ENCODE measurements at places on chromosomes 3 and 15.
A peak's percentile ranks its signal among the peaks of the same experiment; 100 is the strongest.

- no peak for DNase-seq
Measured at GRCh38 chr15:34718681-34719665, 35.8 kb downstream of the GJD2 start.

DNA sequence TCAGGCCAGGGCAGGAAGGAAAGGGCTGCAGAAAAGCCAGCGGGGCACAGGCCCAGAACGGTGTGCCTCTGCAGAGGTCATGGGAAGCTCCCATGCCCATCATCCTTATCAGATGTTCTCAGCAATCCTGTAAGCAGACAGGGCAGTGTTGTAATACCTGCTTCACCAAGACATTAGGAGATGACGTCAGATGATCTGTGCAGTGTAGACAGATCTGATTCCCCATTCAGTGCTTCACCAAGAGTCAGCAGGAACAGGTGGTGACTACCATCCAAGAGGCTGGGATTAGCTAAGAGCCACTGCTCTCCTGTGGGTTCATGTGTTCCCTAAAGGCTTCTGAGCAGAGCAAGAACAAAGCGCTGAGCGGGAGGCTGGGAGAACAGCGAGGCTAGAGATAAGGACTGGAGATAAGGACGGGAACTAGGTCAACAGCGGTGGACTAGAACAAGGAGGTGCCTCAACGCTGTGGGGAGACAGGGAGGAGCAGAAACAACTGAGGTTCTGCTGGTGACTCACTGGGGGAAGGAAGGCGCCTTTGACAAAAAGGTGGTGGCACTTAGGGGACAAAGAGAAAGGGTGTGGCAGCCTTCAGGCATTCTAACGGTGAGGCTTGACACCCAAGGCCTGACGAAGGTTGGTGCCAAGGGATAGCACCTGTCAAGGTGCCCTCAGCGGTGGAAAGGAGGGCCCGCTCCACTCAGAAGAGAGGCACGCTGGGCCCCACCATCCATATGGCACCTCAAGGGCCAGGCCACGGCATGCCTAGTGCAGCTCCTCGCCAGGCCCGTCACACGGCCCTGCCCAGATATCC is 28.4 kb downstream of the CCDC12 start:
- DNase-seq: peak; percentile 84

DNA sequence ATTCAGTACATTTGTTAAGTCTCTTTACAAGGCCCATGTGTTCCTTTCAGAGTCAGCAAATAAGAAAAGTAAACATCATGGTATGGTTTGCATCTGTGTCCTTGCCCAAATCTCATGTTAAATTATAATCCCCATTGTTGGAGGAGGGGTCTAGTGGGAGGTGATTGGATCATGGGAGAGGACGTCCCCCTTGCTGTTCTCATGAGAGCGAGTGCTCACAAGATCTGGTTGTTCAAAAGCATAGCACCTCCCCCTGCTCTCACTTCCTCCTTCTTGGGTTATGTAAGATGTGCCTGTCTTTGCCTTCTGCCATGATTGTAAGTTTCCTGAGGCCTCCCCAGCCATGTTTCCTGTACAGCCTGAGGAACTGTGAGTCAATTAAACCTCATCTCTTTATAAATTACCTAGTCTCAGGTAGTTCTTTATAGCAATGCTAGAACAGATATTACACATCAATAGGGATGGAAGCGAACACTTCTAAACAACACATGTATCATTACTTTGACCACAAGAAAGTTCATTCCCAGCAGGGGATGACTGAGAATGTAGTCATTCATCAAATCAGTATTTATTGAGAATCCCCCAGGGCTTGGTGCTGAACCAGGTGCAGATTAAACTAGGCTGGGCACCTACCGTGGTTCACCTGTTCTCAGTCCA is 4.1 kb downstream of the EFCAB12 start:
- no peak for DNase-seq

GRCh38 chr3:182246870-182247269 is 535.1 kb downstream of the SOX2 start:
- DNase-seq: no peak

- DNase-seq: no peak
Measured at GRCh38 chr3:66401157-66401550, 99.7 kb downstream of the LRIG1 start.

- DNase-seq: no peak
Measured at GRCh38 chr15:72786676-72787345, 3.3 kb upstream of the ADPGK start.

DNA sequence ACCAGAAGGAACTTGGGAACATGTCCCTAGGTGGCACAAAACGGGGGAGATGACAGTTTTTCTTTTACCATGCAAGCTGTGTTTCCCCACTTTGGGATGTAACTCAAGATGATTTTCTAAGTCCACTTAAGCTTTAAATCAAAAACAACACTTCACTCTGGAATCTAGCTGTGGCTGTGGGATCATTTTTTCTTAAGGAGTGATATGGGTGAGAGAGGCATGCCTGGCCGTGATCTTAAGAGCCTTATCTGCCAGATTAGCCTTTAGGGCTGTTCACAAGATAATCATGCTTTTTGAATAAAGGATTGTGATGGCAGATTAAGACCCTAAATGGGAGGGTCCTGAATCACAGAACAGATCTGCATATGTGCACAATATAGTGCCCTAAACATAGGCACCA is 384.8 kb upstream of the SEMA6D start:
- no peak for DNase-seq

DNA sequence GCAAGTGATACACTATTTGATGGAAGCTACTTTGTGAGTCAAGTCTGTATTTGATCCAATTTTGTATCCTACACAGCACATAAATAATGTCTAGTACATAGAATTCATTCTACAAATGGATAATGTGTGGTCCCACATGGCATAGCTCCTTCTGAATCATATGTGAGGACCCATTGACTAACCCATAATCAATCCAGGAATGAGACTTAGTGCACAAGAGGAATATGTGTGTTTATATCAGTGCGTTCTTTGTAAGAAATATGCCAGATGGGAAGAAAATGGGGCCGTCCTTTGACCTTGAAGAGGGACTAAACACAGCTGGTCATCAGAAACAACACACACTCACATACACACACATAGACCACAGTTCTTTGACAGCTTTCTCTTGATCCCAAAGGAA is 282.7 kb upstream of the SEMA6D start:
- DNase-seq: no peak

GRCh38 chr3:46705022-46705530 is 3.9 kb downstream of the TMIE start:
- peak; percentile 76 for DNase-seq

- DNase-seq: no peak
Measured at GRCh38 chr15:67411486-67411885, 109.4 kb upstream of the C15orf61 start.

GRCh38 chr3:148943506-148944205 is 47.7 kb upstream of the GYG1 start:
- peak; percentile 60 for DNase-seq

- DNase-seq: no peak
Measured at GRCh38 chr3:73762855-73763254, 138.1 kb upstream of the PDZRN3 start.

DNA sequence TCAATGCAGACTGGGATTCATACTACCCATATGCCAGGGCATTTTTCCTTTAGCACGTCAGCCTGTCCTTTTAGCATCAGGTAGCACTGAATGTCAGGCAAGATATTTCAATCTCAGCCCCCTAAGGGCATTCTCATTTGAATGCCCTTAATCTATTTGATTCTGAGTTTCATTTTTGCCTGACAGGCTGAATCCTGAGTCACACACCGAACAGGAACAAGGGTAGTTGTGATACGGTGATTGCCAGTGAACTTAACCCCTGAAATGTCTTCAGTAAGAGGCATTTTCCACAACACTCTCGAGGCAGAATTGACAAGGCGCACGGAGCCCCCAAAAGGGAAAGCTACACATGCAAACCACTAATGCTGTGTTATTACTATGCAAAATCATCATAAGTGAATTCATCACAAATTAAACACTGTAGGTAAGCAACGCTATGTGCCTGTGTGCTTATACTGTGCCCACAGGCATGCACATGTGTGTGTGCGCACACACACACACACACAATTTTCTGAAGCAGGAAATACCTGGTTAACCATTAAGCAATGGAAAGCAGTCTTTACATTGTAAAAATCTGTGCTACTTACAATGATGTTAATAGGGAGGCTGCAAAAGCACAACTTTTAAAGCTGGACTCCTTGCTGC is 130.4 kb downstream of the ZNF385D start:
- no peak for DNase-seq

- DNase-seq: no peak
Measured at GRCh38 chr3:62566022-62566557, 192.7 kb upstream of the FEZF2 start.

DNA sequence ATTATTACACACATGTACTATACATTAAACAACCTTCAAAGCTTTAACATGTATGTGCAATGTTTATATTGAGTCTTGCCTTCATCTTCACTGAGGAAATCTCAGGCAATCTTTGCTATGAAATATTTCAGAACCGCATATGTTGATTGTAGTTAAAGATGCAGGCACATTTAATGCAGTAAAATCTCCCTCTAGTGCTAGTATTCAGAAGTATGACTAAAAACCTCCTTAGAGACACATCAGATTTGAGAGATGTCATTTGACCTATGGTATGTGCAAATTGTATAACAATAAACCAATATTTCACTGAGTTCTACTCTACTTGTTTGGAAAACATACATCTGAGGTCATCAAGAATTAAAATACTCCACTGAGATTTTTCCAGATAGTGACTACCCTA is 123.8 kb upstream of the C15orf61 start:
- DNase-seq: no peak

GRCh38 chr3:136277634-136278033 is 27.5 kb downstream of the PCCB start:
- DNase-seq: no peak

GRCh38 chr3:151774910-151775309 is 39.0 kb upstream of the AADAC start:
- DNase-seq: no peak

DNA sequence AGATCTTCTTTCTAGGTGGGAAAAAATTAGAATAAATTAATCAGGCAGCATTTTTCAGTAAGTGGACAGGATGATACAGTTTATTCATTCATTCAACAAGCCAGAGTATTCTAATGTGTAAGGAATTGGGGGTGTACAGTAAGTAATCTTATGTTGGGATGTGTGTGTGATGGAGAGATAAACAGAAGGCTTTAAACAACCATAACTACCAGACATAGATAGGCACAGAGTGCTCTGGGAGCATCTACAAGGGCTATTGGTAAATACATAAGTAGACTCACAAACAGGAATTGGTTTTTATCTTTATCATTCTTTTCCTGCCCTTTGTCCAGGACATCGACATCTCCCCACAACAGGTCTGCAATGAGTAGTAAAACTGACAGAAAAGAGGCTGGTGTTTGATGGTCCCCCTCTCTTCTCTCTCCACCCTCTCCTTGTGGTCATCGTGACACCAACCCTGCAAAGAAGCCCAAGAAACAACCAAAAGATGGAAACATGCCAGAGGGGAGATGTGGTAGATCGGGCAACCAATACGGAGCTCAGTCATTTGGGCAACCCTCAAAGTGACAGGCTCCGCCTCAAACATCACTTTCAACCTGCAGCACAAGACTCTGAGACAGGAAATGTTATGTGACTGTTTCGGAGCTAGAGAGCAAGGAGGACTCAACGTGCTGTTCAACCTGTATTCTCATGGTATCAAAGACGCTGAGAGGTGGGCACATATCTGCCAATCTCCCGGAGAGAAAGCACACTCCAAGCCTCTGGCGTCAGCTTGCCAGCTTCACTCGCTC is 28.7 kb upstream of the B3GNT5 start:
- DNase-seq: peak; percentile 24

- DNase-seq: no peak
Measured at GRCh38 chr3:33942483-33943150, 144.2 kb downstream of the PDCD6IP start.

DNA sequence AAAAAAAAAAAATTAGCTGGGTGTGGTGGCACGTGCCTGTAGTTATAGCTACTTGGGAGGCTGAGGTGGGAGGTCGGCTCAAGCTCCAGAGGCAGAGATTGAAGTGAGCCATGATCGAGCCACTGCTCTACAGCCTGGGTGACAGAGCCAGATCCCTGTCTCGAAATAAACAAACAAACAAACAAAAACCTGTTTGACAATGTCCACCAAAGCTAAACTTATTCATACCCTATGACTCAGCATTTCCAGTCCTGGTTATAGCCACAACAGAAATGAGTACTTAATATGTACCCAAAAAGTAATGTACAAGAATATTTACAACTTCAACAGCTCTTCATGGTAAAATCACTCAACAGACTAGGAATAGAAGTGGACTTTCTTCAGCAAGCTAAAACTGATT is 31.1 kb downstream of the SERP1 start:
- DNase-seq: no peak

DNA sequence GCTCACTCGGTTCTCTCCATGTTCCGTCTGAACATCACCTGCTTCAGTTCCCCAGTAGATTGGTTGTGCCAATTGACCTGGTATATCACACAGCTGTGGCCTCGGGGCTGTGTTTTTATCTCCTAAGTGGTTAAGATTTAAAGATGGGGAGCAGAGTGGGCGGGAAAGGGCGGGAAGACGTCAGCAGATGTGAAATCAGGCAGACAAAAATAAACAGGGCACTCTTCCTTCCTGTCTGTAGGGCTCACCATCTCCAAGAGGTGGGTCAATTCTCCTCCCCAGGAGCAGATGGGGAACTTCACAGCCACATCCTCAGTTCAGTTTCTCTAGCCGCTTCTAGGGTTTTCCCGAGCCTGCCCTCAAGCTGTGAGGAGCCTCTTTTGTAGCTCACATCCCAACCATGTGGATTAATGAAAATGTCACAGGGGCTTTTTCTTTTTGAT is 26.8 kb upstream of the LIMD1 start:
- peak; percentile 29 for DNase-seq

DNA sequence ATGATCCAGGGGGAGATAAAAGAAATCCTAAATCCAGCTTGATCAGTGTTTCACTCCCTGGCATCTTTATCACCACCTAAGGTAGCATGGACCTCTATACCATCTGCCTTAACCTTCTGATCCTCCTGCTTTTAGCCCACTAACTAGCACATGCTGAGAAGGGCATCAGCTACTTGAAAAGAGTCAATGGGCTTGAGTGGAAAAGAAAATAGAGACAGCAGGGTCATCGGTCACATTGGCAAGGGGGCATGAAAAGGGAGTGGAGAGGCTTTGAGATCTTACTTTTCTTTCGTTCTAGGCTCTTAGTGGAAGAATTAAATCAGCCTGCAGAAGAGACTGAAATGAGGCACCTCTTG is 239 bp upstream of the ZFYVE19 start:
- no peak for DNase-seq

DNA sequence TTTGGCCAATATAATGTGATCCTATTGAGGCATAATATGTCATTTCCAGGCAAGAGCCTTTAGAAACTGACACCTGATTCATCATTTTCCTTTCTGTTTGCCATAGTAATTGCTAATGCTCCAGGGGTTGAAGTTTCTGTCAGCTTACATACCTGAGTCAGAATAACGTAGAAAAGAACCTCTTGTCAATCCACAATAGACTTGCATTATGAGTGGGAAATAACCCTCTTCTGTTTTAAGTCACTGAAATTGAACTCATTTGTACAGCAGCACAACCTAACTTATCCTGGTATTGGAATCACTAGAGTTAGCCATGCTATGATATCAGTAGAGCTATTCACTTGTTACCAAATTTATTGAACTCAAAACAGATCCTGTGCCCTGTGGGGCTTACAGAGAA is 101.7 kb upstream of the TP63 start:
- DNase-seq: no peak

Data from CD4-positive, alpha-beta T cell treated with Interleukin-10 for 1 hour (primary cell).